H9 (cell line): ENCODE measurements at places on chromosomes 1 and 21.

DNA sequence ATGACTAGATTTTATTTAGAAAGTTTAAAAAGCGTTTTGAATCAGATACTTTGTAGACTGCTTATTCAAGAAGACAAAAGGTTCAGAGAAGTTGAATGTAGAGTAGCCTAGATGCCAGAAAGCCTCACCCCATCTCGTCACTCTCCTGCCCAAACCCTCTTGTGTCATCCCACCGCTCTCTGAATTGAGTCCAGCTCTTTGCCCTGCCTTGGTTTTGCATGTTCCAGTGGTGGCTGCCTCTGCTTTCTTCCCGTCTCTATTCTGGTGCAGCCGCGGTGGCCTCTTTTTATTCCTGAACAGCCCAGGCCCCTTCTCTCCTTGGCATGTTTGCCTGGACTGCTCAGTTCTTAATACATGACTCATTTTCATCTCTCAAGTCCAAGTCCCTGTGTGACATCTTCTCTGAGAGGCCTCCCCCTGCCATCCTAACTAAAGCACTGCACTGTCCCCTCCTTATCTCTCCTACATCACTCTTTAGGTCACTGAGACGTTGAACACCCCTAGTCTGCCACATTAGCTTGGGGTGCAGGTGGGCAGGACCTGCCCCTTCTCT is 22.9 kb downstream of the PRDM2 start:
- DNase-seq = no peak

DNA sequence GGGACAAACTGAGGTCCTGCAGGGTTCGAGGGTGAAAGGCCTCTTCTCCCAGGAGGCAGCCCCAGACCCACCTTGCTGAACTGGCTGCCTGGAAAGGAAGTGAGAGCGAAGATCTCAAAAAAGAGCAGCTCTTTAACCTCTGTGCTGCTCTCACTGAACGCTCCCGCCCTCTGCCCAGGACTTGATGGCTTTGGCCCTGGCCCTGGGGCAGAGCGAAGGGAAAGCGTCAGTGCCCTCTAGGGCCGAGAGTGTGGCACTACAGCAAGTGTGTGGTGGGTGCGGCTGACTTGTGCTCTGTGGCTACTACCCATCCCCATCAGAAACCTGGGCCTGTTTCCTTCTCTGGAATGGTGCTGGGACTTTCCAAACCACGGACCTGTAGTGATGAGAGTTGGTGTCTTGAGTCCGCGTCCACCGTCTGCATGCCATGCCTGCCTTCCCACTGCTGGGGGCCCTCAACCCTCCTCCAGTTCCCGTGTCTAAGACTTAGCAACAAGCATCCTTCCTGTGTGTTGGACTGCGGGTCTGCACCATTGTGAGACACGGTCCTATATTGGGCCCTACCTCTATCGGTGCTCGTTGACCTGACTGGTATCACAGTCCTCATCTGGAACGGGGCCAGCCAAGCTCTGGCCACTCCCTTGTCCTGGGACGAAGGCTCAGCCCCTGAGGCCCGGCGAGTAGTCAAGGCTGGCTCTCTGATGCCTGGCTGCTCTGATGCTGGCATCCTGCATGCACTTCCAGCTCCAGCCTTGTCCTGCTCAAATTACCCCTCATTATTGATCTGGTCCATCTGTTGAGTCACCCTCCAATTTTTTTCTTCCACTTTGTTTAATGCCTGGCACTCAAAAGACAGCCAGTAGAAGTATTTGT is 180.3 kb downstream of the DISC1 start:
- DNase-seq = peak; percentile 89

DNA sequence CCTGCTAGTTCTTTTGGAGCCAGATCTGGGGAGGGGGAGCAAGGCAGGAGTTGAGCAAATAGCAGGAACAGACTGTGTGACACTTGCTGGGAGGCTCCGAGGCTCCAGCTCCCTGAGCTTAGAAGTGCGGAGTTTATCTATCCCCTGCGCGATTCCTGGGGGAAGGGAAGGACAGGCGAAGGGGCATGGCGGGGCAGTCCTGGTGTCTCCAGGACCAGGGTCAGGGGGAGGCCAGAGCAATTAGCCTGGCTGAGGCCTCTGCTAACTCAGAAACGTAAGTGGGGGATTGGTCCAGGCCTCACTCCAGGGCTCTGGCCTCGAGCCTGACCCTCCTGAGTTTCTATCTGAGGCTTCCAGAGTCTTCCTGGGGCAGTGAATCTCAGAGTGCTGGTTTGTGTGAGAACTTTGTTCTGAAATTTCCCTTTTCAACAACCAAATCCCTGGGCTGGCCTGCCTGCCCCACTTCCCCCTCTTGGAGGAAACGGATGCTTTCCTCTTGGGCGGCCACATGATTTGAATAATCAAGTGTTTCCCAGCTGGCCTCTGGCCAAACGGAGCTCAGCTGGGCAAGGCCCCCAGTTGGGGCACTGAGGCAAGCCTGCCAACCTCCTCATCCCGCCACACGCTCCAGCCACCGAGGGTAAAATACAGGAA is 15.6 kb downstream of the ALPL start:
- DNase-seq = no peak

GRCh38 chr1:28518000-28518744 is 12.3 kb downstream of the RCC1 start:
- peak; percentile 92 for DNase-seq

- no peak for DNase-seq
Measured at GRCh38 chr1:210747890-210748289, 386.1 kb downstream of the KCNH1 start.

- DNase-seq = no peak
Measured at GRCh38 chr1:168362991-168363390, 82.3 kb downstream of the TBX19 start.

- peak; percentile 39 for DNase-seq
Measured at GRCh38 chr1:67261680-67262079, 46.0 kb upstream of the IL12RB2 start.

DNA sequence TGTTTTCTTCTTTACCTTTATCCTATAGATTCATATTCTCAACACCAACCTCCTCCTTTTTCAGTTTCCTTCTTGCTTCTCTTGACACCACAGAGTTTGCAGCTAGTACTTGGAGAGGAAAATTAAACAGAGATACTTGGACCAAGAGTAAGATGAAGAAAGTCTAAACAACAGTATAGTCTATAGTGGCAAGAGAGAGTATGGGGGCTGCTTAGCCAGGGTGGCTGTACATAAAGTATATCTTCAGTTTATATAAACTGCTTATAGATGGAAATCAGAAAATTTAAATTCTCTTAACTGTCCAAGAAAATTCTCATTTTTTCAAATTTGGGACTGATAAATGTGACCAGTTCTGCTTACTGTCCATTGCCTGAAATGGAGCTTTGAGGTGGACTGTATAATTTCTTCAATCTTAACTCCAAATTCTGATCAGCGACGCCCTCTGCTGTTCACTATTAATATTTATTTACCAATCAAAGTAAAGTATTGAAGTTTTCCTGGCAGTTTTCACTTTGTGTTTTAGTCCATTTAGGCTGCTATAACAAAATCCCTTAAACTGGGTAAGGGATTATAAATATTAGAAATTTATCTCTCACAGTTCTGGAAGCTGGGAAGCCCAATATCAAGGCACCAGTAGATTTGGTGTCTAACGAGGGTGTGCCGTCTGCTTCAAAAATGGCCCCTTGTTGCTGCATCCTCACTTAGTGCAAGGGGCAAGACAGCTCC is 14.8 kb upstream of the METTL18 start:
- no peak for DNase-seq

- no peak for DNase-seq
Measured at GRCh38 chr1:67564193-67564592, 120.8 kb upstream of the GADD45A start.

DNA sequence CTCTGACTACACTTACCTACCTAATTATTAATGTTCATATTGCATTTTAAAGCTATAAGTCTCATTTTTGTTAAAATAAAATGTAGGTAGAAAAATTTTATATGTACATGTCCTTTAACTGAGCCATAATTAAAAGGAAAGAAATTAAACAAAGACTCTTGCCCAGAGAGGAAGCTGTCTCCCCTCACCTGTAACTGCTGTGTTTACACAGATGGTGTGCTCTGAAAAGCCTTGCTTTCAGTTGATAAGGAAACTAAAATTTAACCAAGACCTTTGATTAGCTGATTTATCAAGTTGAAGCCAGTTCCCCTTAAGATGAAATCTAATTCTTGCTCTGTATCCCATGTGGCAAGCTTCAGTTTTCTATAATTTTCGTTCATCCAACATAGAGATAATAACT is 213.5 kb downstream of the LYPLAL1 start:
- no peak for DNase-seq

DNA sequence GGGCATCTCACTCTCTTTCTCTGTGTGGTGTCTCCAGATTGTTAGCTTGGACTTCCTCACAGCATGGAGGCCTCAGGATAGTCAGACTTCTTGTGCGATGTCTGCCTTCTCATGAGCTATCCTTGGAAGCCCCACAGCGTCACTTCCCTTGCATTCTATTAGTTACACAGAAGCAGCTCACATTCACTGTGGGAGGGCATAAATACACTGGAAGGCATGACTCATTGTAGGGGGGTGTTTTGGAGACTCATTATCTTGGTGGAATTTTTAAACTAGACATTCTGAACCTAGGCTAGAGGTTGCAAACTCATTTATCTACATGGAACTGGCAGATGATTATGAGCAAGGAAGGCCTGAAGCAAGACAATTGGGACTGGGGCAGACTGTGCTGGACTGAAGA is 21.4 kb upstream of the FASLG start:
- no peak for DNase-seq

GRCh38 chr1:167973832-167974231 is 37.0 kb upstream of the MPC2 start:
- DNase-seq = no peak

GRCh38 chr1:107003972-107004371 is 52.5 kb upstream of the PRMT6 start:
- DNase-seq = no peak

DNA sequence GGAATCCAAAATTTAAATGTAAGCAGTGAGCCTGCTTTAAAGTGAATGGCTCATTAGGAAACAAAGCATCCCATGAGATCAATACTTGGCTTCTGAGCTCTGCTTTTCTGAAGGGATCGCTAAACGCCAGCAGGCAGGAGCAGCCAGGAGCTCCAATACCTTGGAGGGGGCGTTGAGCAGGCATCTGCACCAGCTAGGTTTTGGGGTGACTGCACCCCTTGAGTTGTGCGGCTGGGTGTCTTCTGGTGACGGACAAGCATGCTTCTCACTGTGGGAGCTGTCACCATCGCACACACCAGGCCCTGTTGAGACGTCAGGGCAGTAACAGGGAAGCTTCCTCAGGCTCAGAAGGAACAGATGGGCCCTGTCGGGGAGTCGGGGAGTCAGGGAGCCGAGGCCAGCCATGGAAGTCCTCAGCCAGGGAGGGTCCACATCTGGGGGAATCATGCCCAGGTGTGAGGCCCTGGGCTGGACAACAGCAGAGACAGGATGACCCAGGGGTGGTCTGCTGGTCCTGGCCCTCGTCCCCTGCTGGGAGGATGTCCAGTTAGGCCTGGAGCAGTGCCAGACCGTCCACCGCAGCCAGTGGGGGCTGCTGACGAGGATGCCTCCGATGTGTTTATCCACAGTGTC is 57.9 kb upstream of the ADARB1 start:
- DNase-seq = no peak

DNA sequence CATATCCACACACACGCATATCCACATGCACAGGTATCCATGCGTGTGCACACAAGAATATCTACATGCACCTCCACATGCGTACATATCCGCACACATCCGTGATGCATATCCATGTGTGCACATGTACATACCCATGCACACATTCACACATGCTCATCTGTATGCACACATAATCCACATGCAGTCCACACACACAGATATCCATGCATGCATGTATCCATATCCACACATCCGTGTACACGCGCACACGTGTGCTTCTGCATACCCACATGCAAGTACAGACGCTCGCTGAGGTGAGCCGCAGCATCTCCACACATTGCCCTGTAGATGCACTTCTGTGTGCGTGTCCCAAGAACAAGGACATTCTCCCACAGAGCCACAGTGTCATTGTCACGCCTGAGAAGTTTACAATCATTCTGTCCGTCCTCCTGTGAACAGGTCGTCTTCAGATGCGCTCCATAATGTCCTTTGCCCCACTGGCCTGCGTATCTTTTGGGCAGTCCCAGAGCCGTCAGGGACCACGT is 43.4 kb downstream of the COL18A1 start:
- no peak for DNase-seq

DNA sequence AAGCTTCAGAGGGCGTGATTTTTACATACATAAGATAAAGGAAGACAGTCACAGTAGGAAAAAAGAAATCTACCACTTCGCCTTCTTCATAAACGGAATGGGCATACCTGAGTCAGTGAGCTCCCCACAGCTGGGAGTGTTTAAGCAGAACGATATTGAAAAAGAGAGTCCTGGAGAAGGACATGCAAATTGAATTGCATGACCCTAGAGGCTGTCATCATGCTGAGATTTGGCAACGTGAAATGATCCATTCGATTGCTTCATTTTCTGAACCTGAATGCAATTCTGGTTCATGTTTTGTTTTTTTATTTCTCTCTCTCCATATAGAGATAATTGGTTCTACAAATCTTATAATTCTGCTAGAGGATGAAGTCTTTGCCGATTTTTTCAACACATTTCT is 3.7 kb downstream of the RGSL1 start:
- DNase-seq = no peak
